ENCODE measurements at places on chromosomes 13 and 19.

DNA sequence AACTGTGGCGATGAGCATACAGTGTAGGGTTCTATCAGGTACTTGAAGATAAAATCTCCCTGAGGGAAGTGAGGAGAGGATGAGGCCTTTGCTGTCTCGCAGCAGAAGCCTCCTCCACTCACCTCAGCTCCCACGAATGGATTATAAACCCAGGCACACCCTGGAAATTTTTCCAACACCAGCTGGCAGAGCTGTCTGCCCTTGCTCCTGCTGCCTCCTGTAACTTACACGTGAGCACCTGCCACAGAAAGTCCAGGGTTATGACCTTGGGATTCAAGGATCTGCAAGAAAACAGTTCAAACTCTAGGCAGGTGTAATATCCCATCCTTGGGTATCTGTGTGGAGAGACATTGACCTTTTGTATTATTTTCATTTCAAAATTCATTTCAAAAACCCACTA, 70.9 kb upstream of the MYO16 start:
- H3K4me3 ChIP-seq, result no peak overlapping the region
- no peaks in the 10 kb centered on the region for H3K4me1 ChIP-seq
- H3K27me3 ChIP-seq, result no peaks in the 10 kb centered on the region
- no peak for DNase-seq
- no peak overlapping the region for H3K27ac ChIP-seq

GRCh38 chr13:27038323-27038722, 133.3 kb downstream of the USP12 start:
- no peak overlapping the region for H3K4me3 ChIP-seq
- no peak overlapping the region for H3K27ac ChIP-seq
- peaks cover 30% of the 10 kb centered on the region for H3K27me3 ChIP-seq
- no peak for DNase-seq

DNA sequence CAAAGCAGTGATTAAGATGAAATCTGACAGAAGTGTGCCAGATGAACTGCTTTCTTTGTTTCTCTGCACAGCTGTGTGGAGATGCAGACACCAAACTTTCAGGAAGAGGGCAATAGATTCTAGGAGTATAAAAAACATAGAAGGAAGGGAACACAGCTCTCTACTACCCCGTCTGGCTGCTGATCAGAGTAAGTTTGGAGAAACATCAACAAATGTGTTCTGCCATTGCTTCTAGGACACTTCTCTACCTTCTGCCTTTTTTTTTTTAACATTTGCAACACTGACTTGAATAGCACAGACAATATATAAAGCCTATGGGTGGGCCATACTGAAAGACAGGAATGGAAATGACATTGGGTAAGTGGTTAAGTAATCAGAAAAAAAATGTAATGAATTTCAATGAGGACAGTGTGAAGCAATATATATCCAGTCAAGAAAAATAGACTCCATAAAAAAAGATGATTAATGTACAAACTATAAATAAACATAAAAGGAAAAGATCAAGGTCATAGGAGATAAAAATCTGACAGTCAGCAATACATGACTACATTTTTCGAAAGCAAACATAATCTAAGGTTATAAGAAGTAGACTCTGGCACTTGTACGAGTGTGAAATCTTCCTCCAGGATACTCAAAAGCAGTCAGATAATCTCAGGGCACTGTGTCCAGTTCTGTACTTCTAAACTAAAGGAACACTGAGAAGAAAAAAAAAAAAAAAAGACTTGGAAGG, 21.4 kb downstream of the NUFIP1 start:
- H3K27ac ChIP-seq, result no peak overlapping the region
- no peak overlapping the region for H3K4me3 ChIP-seq
- peaks cover 43% of the 10 kb centered on the region for H3K36me3 ChIP-seq
- peaks cover 8% of the 10 kb centered on the region for H3K4me1 ChIP-seq

GRCh38 chr13:43802511-43802910, 15.7 kb upstream of the ENOX1 start:
- peaks cover 3% of the 10 kb centered on the region for H3K4me1 ChIP-seq
- no peak for DNase-seq
- peaks cover 18% of the 10 kb centered on the region for H3K27me3 ChIP-seq
- H3K36me3 ChIP-seq, result no peaks in the 10 kb centered on the region
- no peak overlapping the region for H3K27ac ChIP-seq

DNA sequence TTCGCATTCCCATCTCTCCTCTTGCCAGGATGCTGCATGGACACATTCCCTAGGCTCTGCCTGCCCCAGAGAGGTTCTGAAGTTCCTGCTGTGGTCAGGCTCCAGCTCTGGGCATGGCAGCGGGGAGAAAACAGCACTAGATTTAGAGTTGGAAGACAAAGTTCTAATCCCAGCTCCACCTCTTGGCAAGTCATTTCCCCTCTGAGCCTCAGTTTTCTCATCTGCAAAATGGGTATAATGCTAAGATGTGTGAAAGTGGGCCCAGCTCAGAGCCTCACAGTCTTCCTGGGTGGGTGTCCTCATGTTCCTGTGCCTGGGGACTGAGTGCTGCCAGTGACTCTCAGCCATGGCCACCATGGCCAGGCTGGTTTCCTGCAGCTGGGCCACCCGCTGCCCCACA, 9.6 kb downstream of the PEPD start:
- DNase-seq, result no peak
- H3K4me3 ChIP-seq, result no peak overlapping the region
- H3K4me1 ChIP-seq, result no peaks in the 10 kb centered on the region
- H3K27me3 ChIP-seq, result no peaks in the 10 kb centered on the region

DNA sequence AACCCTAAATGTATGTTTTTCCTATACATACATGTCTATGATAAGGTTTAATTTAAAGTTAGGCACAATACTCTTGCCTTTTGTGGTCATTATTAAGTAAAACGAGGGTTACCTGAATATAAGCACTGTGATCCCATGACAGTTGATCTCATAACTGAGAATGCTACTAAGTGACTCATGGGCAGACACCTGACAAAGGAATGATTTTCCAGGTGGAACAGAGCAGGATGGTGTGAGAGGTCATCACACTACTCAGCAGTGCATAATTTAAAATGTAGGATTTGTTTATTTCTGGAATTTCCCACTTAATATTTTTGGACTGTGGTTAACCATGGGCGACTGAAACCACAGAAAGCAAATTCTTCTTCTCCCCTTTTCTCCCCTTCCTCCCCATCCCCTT, 178.9 kb downstream of the UGGT2 start:
- no peaks in the 10 kb centered on the region for H3K4me1 ChIP-seq
- no peak overlapping the region for H3K27ac ChIP-seq

- peak overlapping the region; percentile 96 for H3K4me3 ChIP-seq
- DNase-seq, result no peak
- H3K36me3 ChIP-seq, result peaks cover 28% of the 10 kb centered on the region
- peaks cover 13% of the 10 kb centered on the region for H3K4me1 ChIP-seq
Measured at GRCh38 chr19:2479556-2480194, 3.7 kb downstream of the GADD45B start.

- H3K36me3 ChIP-seq, result no peaks in the 10 kb centered on the region
- no peak overlapping the region for H3K27ac ChIP-seq
- H3K4me1 ChIP-seq, result no peaks in the 10 kb centered on the region
- no peaks in the 10 kb centered on the region for H3K27me3 ChIP-seq
Measured at GRCh38 chr13:70568571-70568970, 460.3 kb upstream of the KLHL1 start.

- H3K27ac ChIP-seq, result no peak overlapping the region
- peaks cover 19% of the 10 kb centered on the region for H3K4me1 ChIP-seq
- H3K4me3 ChIP-seq, result no peak overlapping the region
- no peak for DNase-seq
- peaks cover 46% of the 10 kb centered on the region for H3K36me3 ChIP-seq
Measured at GRCh38 chr19:11151181-11151580, 4.4 kb downstream of the SPC24 start.

DNA sequence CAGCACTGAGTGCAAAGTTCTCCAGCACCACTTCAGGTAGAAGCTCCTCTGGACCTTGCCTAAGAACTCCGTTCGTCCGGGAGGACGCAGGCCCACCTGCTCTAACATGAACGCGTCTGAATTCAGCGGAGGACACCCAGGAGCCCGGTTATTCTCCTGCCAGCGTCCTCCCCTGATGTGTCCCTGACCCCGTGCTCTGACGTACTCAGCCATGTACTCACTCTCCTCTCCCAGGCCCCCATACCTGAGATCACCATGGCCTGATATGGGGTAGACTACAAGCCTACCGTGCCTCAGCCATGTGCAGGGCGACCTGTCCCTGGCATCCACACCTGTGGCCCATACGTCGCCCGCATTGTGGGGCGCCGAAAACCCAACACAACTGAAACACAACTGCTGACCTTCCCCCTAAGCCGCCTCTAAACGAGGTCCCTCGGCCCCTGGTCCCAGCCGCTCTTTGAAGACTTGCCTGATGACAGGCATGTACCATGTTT, 744 bp upstream of the ZNF584 start:
- no peak for DNase-seq
- H3K4me3 ChIP-seq, result peak overlapping the region; percentile 85
- peak overlapping the region; percentile 90 for H3K27ac ChIP-seq
- H3K27me3 ChIP-seq, result no peaks in the 10 kb centered on the region

- peaks cover 56% of the 10 kb centered on the region for H3K27me3 ChIP-seq
- H3K4me1 ChIP-seq, result peaks cover 13% of the 10 kb centered on the region
- no peak for DNase-seq
- H3K27ac ChIP-seq, result no peak overlapping the region
- H3K36me3 ChIP-seq, result no peaks in the 10 kb centered on the region
Measured at GRCh38 chr19:13022859-13023636, 27.8 kb downstream of the NFIX start.

- peaks cover 44% of the 10 kb centered on the region for H3K27me3 ChIP-seq
- H3K27ac ChIP-seq, result no peak overlapping the region
- H3K4me3 ChIP-seq, result no peak overlapping the region
- no peak for DNase-seq
- H3K4me1 ChIP-seq, result peaks cover 6% of the 10 kb centered on the region
- H3K36me3 ChIP-seq, result no peaks in the 10 kb centered on the region
Measured at GRCh38 chr19:49357186-49357585, 5.0 kb downstream of the TEAD2 start.

DNA sequence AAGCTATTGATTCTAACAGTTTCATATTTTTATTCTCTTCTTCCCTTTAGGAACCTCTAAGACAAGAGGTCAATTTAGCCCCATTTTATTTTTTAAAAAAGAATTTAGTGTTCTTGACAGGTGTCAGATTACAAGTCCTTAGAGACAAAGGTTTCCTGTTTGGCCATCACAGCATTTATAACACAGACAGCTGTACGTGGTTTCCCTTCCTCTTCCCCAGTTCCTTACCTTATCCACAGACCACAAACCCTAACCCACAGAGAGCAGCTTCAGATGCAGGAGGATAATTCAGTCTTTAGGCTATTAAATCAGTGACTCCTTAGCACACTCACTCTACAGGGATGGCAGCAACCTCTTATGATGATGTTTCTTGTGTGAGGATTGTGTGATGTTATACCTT, 1210.1 kb downstream of the DIAPH3 start:
- no peak overlapping the region for H3K27ac ChIP-seq
- H3K36me3 ChIP-seq, result no peaks in the 10 kb centered on the region
- H3K4me3 ChIP-seq, result no peak overlapping the region
- no peak for DNase-seq

GRCh38 chr13:50334115-50334778, 319.0 kb downstream of the KCNRG start:
- H3K27me3 ChIP-seq, result peaks cover 20% of the 10 kb centered on the region
- H3K4me3 ChIP-seq, result no peak overlapping the region
- no peak overlapping the region for H3K27ac ChIP-seq
- DNase-seq, result no peak
- H3K4me1 ChIP-seq, result peaks cover 5% of the 10 kb centered on the region
- H3K36me3 ChIP-seq, result no peaks in the 10 kb centered on the region

DNA sequence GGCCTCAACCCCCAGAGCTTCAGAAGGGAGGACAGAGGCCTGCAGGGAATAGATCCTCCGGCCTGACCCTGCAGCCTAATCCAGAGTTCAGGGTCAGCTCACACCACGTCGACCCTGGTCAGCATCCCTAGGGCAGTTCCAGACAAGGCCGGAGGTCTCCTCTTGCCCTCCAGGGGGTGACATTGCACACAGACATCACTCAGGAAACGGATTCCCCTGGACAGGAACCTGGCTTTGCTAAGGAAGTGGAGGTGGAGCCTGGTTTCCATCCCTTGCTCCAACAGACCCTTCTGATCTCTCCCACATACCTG, 969 bp upstream of the CEACAM5 start:
- DNase-seq, result no peak
- H3K36me3 ChIP-seq, result no peaks in the 10 kb centered on the region
- H3K27me3 ChIP-seq, result peaks cover 16% of the 10 kb centered on the region
- H3K4me1 ChIP-seq, result peaks cover 4% of the 10 kb centered on the region

- H3K27me3 ChIP-seq, result no peaks in the 10 kb centered on the region
- DNase-seq, result no peak
- peaks cover 7% of the 10 kb centered on the region for H3K4me1 ChIP-seq
Measured at GRCh38 chr19:39928357-39928725, 6.1 kb downstream of the FCGBP start.

DNA sequence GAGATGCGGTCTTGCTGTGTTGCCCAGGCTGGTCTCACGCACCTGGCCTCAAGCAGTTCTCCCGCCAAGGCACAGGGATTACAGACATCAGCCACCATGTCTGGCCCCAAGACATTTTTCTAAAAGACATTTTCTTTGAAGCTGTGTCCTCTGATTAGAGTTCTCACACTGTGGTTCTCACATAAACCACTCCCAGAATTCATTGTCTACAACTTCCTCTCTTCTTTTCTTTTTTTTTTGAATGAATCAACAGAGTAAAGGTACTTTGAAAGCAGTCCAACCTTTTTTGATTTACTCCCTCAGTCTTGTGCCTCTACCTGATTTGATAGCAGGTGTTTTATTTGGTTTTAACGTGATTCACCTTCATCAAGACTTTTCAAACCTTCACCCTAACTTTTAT, 14.3 kb upstream of the SHD start:
- H3K27ac ChIP-seq, result peak overlapping the region; percentile 67
- no peaks in the 10 kb centered on the region for H3K27me3 ChIP-seq
- peaks cover 47% of the 10 kb centered on the region for H3K36me3 ChIP-seq
- DNase-seq, result no peak
- no peak overlapping the region for H3K4me3 ChIP-seq
- peaks cover 3% of the 10 kb centered on the region for H3K4me1 ChIP-seq

- H3K27ac ChIP-seq, result no peak overlapping the region
- no peaks in the 10 kb centered on the region for H3K4me1 ChIP-seq
- H3K27me3 ChIP-seq, result no peaks in the 10 kb centered on the region
- H3K4me3 ChIP-seq, result no peak overlapping the region
- no peak for DNase-seq
Measured at GRCh38 chr13:76570510-76570971, 315.7 kb downstream of the KCTD12 start.

- H3K27ac ChIP-seq, result no peak overlapping the region
- peaks cover 4% of the 10 kb centered on the region for H3K27me3 ChIP-seq
- no peaks in the 10 kb centered on the region for H3K36me3 ChIP-seq
- no peak overlapping the region for H3K4me3 ChIP-seq
Measured at GRCh38 chr13:29761160-29761559, 89.3 kb downstream of the UBL3 start.

GRCh38 chr13:103007427-103007762, 58.8 kb downstream of the SLC10A2 start:
- no peaks in the 10 kb centered on the region for H3K4me1 ChIP-seq
- no peak overlapping the region for H3K4me3 ChIP-seq
- DNase-seq, result no peak
- no peaks in the 10 kb centered on the region for H3K36me3 ChIP-seq

- H3K27ac ChIP-seq, result no peak overlapping the region
- H3K36me3 ChIP-seq, result peaks cover 3% of the 10 kb centered on the region
- no peak overlapping the region for H3K4me3 ChIP-seq
- DNase-seq, result peak; percentile 68
- H3K27me3 ChIP-seq, result no peaks in the 10 kb centered on the region
Measured at GRCh38 chr19:1063030-1063908, 3.7 kb upstream of the ARHGAP45 start.

Data from activated T-helper 2 cell treated with anti-CD3 and anti-CD28 coated beads, Interferon-gamma antibody, Interleukin-2, Interleukin-4, amounts not matched to agents 10 μg/mL and 5 μg/mL and 100 μg/mL, durations not matched to agents 14 hours and 24 hours and 36 hours (primary cell).